ENCODE measurements at places on chromosomes 2 and 18. TPM values are rescaled to one million over a fixed set of nuclear protein-coding genes. Genes with fewer than 3 reads are reported as not detected.
A peak's percentile ranks its signal among the peaks of the same experiment; 100 is the strongest.

CYP26B1 gene
- total RNA-seq, result not detected

CDH20 gene
- total RNA-seq, result 0.40 TPM

STARD6 gene
- not detected for total RNA-seq

FEV gene
- total RNA-seq, result not detected

GALNT13 gene
- total RNA-seq, result 0.44 TPM

ACVR1 gene
- 20.6 TPM for total RNA-seq

NFATC1 gene
- 53.4 TPM for total RNA-seq

TMEM163 gene
- 0.71 TPM for total RNA-seq

FHOD3 gene
- total RNA-seq, result not detected

- no peaks in the 10 kb centered on the region for H3K36me3 ChIP-seq
- H3K27me3 ChIP-seq, result no peaks in the 10 kb centered on the region
- DNase-seq, result no peak
- no peak overlapping the region for H3K27ac ChIP-seq
- H3K4me3 ChIP-seq, result no peak overlapping the region
These were observed 71.0 kb upstream of the RBMS1 start for GRCh38 chr2:160564591-160564990.

DNA sequence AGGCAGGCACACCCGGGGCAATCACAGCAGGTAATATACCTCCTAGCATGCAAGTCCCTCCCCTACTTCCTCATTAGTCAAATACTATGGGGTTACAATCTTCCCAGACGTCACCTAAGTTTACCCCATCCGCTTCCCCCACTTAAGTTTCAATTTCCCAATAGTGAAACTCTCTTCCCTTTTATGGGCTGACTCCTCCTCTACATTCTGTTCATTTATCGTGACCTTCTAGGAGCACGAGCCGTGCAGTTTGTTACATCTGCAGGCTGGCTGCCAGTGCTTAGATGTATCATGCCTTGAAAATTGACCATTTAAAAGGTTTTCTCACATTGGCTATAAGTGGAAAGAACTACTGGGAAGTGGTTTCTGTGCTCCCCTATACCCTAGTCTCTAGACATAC, 1357.8 kb upstream of the CRIM1 start:
- no peak overlapping the region for H3K27ac ChIP-seq
- no peaks in the 10 kb centered on the region for H3K27me3 ChIP-seq
- DNase-seq, result no peak
- no peaks in the 10 kb centered on the region for H3K4me1 ChIP-seq
- no peak overlapping the region for H3K4me3 ChIP-seq

GRCh38 chr18:50842846-50843245, 23.0 kb upstream of the MRO start:
- H3K4me3 ChIP-seq, result no peak overlapping the region
- no peaks in the 10 kb centered on the region for H3K36me3 ChIP-seq
- DNase-seq, result no peak

- DNase-seq, result no peak
- H3K4me3 ChIP-seq, result no peak overlapping the region
- H3K36me3 ChIP-seq, result no peaks in the 10 kb centered on the region
- H3K27me3 ChIP-seq, result no peaks in the 10 kb centered on the region
These were observed 81.3 kb downstream of the CRACDL start for GRCh38 chr2:98854682-98855081.

DNA sequence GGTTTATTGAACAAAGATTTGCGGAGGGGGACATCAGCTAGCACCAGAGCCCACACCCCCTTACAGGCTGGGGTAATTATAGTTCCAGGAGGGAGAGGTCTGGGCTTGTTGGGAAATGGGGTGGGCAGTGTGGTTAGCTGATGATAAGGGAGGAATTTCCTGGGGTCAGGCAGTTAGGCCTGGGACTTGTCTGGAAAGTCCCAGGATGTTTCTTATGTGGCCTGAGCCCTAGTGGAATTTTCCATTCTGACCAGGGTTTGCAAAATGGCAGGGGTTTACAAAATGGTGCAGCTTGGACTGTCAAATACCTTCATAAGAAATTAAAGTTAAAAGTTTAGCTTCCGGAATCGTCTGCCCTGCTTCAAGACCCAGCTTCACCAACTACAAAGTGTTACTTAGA, 199.1 kb downstream of the FBXO15 start:
- no peak overlapping the region for H3K4me3 ChIP-seq
- no peaks in the 10 kb centered on the region for H3K36me3 ChIP-seq
- H3K27me3 ChIP-seq, result no peaks in the 10 kb centered on the region
- H3K27ac ChIP-seq, result no peak overlapping the region

- no peak for DNase-seq
- no peaks in the 10 kb centered on the region for H3K27me3 ChIP-seq
- no peak overlapping the region for H3K27ac ChIP-seq
- peaks cover 9% of the 10 kb centered on the region for H3K4me1 ChIP-seq
These were observed 40.0 kb downstream of the ICA1L start for GRCh38 chr2:202831242-202832220.

GRCh38 chr18:10157706-10158105, 243.9 kb downstream of the VAPA start:
- H3K4me3 ChIP-seq, result no peak overlapping the region
- H3K4me1 ChIP-seq, result no peaks in the 10 kb centered on the region
- no peak for DNase-seq
- H3K36me3 ChIP-seq, result no peaks in the 10 kb centered on the region

DNA sequence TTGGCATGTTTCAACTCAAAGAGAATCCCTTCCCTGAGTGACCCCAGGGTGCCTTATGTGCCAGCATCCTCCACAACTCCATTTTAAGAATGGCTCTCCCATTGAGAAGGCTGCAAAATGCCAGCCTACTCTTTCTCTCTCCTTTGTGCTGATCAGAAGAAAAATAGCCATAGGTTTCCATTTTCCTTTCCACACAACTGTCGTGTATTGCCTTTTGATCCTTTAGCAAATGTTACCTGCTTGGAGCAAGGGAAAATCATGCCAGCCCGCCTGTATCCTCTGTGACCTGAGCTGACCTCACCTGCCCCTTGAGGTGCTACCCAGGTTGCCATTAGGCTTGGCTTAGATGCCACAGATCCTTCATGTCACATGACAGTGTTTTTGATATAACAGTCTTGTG, 38.8 kb downstream of the DPYSL5 start:
- no peaks in the 10 kb centered on the region for H3K36me3 ChIP-seq
- H3K27me3 ChIP-seq, result no peaks in the 10 kb centered on the region
- DNase-seq, result no peak

DNA sequence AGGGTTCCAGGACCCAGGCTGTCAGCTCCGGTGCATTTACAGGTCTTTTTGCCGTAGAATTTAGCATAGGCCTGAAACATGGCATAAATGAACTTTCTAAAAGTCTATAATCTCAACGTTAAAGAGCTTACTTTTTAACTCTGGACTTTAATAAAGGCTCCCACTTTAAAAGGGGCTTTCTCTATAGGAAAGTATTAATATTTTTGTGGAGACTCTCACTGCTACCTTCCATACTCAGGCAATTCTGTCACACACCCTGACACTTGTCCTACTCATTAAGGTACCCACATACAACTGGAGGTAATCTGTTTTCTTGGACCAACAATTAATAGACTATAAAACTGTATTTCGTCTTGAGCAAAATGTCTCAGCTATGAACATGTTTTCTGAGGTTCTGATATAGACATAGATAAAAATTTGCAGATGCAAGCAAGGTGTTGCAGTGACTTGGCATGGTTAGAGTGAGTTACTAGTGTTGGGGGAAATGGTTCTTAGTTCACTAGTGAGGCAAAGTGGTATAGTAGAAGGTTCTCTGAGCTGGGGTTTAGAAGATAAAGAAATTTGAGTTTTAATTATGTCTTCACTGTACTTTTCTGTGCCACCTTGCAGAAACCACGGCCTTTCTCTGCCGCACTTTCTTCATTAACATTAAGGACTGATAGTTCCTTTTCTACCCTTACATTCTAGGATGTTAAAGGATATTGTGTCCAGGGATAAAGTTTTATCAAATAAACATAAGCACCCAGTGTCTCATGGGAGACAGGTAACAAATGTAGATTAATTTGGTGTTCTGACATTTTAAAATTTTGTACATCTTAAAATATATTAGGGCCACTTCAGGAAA, 10.8 kb upstream of the NR4A2 start:
- peaks cover 18% of the 10 kb centered on the region for H3K4me1 ChIP-seq
- no peak for DNase-seq
- peak overlapping the region; percentile 100 for H3K27ac ChIP-seq
- no peaks in the 10 kb centered on the region for H3K27me3 ChIP-seq
- peaks cover 4% of the 10 kb centered on the region for H3K36me3 ChIP-seq

DNA sequence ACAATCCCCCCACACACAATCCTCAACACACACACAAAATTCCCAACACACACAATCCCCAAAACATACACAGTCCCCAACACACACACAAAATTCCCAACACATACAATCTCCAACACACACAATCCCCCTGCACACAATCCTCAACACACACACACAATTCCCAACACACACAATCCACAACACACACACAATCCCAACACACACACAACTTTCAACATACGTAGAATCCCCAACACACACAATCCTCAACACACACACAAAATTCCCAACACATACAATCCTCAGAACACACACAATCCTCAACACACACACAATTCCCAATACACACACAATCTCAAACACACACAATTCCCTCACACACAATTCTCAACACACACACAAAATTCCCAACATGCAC, 2.6 kb upstream of the PDCD1 start:
- H3K36me3 ChIP-seq, result no peaks in the 10 kb centered on the region
- peaks cover 23% of the 10 kb centered on the region for H3K4me1 ChIP-seq
- H3K27me3 ChIP-seq, result no peaks in the 10 kb centered on the region
- no peak overlapping the region for H3K27ac ChIP-seq

- H3K27me3 ChIP-seq, result no peaks in the 10 kb centered on the region
- DNase-seq, result no peak
- H3K4me3 ChIP-seq, result no peak overlapping the region
- H3K4me1 ChIP-seq, result no peaks in the 10 kb centered on the region
- no peak overlapping the region for H3K27ac ChIP-seq
These were observed 15.0 kb downstream of the ZBTB7C start for GRCh38 chr18:48394176-48394575.

- no peaks in the 10 kb centered on the region for H3K27me3 ChIP-seq
- DNase-seq, result no peak
- no peak overlapping the region for H3K27ac ChIP-seq
- H3K4me3 ChIP-seq, result no peak overlapping the region
- no peaks in the 10 kb centered on the region for H3K36me3 ChIP-seq
- no peaks in the 10 kb centered on the region for H3K4me1 ChIP-seq
These were observed 122.9 kb downstream of the EPB41L3 start for GRCh38 chr18:5420906-5421305.

GRCh38 chr2:37819186-37819585, 105.9 kb upstream of the RMDN2 start:
- H3K36me3 ChIP-seq, result no peaks in the 10 kb centered on the region
- peaks cover 4% of the 10 kb centered on the region for H3K4me1 ChIP-seq
- no peak overlapping the region for H3K4me3 ChIP-seq
- DNase-seq, result no peak
